ENCODE measurements at places on chromosomes 5 and 9. TPM values are rescaled to one million over a fixed set of nuclear protein-coding genes. Genes with fewer than 3 reads are reported as not detected.

- no peaks in the 10 kb centered on the region for H3K4me1 ChIP-seq
- H3K27me3 ChIP-seq = no peaks in the 10 kb centered on the region
- no peak overlapping the region for H3K4me3 ChIP-seq
- no peak for DNase-seq
- no peaks in the 10 kb centered on the region for H3K36me3 ChIP-seq
Observed at GRCh38 chr5:138054206-138054605, 21.3 kb upstream of the FAM13B start.

- H3K27me3 ChIP-seq = no peaks in the 10 kb centered on the region
- H3K36me3 ChIP-seq = no peaks in the 10 kb centered on the region
- peaks cover 46% of the 10 kb centered on the region for H3K4me1 ChIP-seq
- H3K4me3 ChIP-seq = peak overlapping the region; percentile 71
Observed at GRCh38 chr9:70412832-70413463, 1.5 kb downstream of the KLF9 start.

DNA sequence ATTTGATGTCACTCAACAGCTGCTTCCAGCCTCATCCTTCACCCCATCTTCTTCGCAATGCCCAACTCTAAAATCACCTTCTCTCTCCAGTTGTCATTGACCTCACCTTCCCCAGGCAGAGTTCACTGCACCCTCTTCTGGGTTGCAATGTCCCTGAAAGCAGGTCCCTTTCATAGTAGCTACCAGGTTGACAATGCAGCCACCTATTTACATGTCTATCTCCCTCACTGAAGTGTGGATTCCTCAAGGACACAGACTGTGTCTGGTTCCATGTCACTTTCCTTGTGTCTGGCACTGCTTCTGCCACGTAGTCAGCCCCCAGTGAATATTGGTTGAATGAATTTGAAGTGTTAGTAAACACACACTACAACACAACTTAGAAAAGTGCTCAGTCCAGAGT is 445.5 kb upstream of the WWC1 start:
- no peak overlapping the region for H3K4me3 ChIP-seq
- H3K36me3 ChIP-seq = no peaks in the 10 kb centered on the region
- no peak overlapping the region for H3K27ac ChIP-seq
- DNase-seq = no peak

DNA sequence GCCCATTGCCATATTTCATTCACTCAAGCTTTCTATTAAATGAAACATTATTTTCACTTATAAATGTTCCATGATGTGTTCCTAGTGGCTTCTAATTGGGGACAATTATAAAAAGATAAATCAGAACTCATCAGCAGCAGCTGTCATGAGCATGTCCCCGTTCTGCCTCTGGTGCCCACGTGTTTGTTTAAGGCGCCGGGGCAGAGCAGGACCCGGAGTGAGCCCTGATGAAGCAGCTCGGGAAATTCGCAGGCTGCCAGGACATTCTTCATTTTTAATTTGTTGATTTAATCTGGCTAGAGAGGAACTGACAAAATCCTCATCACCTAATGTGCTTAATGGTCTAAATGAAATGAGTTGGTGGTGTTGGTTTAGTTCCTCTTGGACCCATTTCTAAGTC is 475.0 kb downstream of the CTNND2 start:
- no peaks in the 10 kb centered on the region for H3K36me3 ChIP-seq
- H3K4me1 ChIP-seq = no peaks in the 10 kb centered on the region
- no peak overlapping the region for H3K27ac ChIP-seq
- H3K4me3 ChIP-seq = no peak overlapping the region
- no peaks in the 10 kb centered on the region for H3K27me3 ChIP-seq
- no peak for DNase-seq

DNA sequence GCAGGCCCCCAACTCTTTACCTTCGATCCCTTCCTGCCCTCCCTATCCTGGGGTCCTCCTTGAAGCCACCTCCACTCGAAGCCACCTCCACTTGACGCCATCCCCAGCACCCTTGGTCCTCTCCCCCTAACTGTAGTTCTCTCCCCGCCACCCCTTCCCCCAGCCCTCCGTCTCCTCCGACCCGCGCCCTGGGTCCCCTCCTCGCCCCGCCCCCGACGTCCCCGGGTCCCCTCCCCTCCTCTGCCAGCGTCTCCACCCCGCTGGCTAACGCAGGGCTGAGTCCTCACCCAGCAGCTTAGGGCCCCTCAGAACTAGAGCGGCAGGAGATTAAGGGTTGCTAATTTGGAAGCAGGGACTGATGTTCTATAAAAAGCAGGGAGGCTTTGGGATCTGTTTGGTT is 30.6 kb upstream of the ANKRD33B start:
- H3K27me3 ChIP-seq = no peaks in the 10 kb centered on the region
- DNase-seq = no peak
- no peak overlapping the region for H3K27ac ChIP-seq
- no peak overlapping the region for H3K4me3 ChIP-seq

- no peaks in the 10 kb centered on the region for H3K27me3 ChIP-seq
- H3K4me1 ChIP-seq = no peaks in the 10 kb centered on the region
- DNase-seq = no peak
- peaks cover 25% of the 10 kb centered on the region for H3K36me3 ChIP-seq
- no peak overlapping the region for H3K27ac ChIP-seq
Observed at GRCh38 chr9:134028575-134029247, 3.4 kb downstream of the BRD3OS start.

GRCh38 chr5:73327908-73328455 is 120.6 kb downstream of the FOXD1 start:
- H3K4me1 ChIP-seq = no peaks in the 10 kb centered on the region
- no peaks in the 10 kb centered on the region for H3K36me3 ChIP-seq
- no peaks in the 10 kb centered on the region for H3K27me3 ChIP-seq
- no peak for DNase-seq
- no peak overlapping the region for H3K27ac ChIP-seq
- no peak overlapping the region for H3K4me3 ChIP-seq

DNA sequence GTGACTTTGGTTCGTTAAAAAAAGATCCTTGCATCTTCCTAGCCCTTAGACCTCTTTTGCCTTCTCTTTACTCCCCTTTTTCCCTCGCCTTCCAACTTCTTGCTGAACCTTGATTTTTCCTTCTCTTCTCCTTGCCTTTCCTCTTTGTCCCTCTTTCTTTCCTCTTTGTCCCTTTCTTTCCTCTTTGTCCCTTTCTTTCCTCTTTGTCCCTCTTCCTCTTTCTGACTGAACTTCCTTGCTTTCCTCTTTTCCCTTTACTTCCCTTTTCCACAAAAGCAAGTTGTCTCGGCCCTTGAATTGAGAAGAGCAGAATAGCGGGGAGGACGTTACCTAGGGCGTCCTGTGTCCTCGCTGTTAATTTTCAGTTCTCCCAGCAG is 1.4 kb upstream of the MLLT3 start:
- H3K4me3 ChIP-seq = peak overlapping the region; percentile 96
- H3K27ac ChIP-seq = peak overlapping the region; percentile 95
- no peaks in the 10 kb centered on the region for H3K27me3 ChIP-seq
- DNase-seq = no peak
- no peaks in the 10 kb centered on the region for H3K36me3 ChIP-seq

DNA sequence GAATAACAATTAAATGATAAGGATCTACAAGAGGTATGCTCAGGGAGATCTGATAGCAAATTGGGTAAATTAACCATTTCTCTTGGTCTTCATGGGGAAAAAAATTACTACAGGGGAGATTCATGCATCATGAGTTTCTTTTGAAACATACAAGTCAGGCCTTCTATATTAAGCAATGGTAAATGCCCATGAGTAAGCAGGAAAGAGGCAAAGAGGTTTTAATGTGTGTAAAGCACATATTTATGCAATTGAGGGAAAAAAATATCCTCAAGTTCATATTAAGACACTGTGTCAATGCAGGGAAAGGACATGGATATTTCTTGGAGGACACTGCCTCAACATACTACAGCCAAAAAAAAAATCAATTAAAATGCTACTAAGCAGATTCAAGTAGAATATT is 73.4 kb upstream of the NR4A3 start:
- no peak for DNase-seq
- no peaks in the 10 kb centered on the region for H3K36me3 ChIP-seq
- no peaks in the 10 kb centered on the region for H3K4me1 ChIP-seq
- H3K27me3 ChIP-seq = no peaks in the 10 kb centered on the region
- H3K27ac ChIP-seq = no peak overlapping the region
- no peak overlapping the region for H3K4me3 ChIP-seq

DNA sequence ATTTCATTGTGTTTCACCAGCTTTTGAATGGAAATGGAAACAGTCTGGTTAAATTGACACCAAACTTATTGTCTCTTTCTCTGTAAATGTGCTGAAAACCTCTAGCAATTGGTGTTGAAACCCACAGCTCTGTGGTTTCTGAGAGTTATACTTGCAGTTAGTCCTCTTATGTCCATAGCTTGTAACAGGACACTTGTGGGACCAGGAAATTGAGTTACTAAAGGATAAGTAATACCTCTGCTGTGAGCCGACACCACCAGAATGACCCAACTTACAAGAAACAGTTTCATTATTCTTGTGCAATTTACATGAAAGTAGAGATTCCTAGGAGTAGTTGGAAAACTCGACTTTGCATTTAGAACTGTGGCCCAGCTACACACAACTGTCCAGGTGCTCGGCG is 191.5 kb downstream of the CFAP90 start:
- no peak overlapping the region for H3K27ac ChIP-seq
- no peaks in the 10 kb centered on the region for H3K27me3 ChIP-seq
- H3K4me3 ChIP-seq = no peak overlapping the region
- H3K36me3 ChIP-seq = no peaks in the 10 kb centered on the region
- no peak for DNase-seq

- H3K4me3 ChIP-seq = no peak overlapping the region
- DNase-seq = no peak
- H3K27ac ChIP-seq = no peak overlapping the region
- H3K4me1 ChIP-seq = no peaks in the 10 kb centered on the region
- no peaks in the 10 kb centered on the region for H3K27me3 ChIP-seq
- no peaks in the 10 kb centered on the region for H3K36me3 ChIP-seq
Observed at GRCh38 chr9:76323490-76323889, 70.7 kb downstream of the RFK start.

GRCh38 chr5:180353048-180353979 is at the start of gene GFPT2:
TSS of gene GFPT2 (minus strand) at chr5:180353336. CDS start at chr5:180353217, 119 bp downstream.
- H3K4me1 ChIP-seq = peaks cover 33% of the 10 kb centered on the region
- H3K27ac ChIP-seq = peak within 1 kb of the TSS; percentile 68
- DNase-seq = peak; percentile 87
- peak within 1 kb of the TSS; percentile 64 for H3K4me3 ChIP-seq

DNA sequence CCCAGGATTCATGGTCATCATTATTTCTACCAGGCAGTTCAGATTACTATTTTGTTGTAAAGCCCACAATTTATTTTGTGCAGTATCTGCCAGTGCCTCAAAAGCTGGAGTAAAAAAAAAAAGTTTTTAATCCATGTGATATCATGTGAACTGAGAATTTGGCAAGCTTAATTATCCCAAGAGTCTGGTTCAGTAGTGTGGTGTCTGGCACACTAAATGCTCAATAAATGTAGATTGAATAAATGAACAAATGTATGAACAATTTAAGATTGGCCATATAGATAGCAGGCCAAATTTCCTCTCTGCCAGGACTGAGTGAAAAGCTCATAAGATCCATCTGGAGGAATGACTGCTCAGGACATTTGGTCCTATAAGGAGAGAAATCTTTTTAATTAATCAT is 533.0 kb downstream of the TLE1 start:
- H3K4me1 ChIP-seq = no peaks in the 10 kb centered on the region
- no peak for DNase-seq
- H3K27ac ChIP-seq = no peak overlapping the region
- no peak overlapping the region for H3K4me3 ChIP-seq

GRCh38 chr9:69046723-69047122 is 11.2 kb downstream of the FXN start:
- H3K27ac ChIP-seq = no peak overlapping the region
- H3K27me3 ChIP-seq = no peaks in the 10 kb centered on the region
- no peaks in the 10 kb centered on the region for H3K4me1 ChIP-seq
- no peak for DNase-seq

GRCh38 chr9:121026768-121027167 is 23.3 kb downstream of the C5 start:
- no peak for DNase-seq
- no peaks in the 10 kb centered on the region for H3K27me3 ChIP-seq
- H3K27ac ChIP-seq = no peak overlapping the region
- H3K36me3 ChIP-seq = no peaks in the 10 kb centered on the region
- H3K4me3 ChIP-seq = no peak overlapping the region
- no peaks in the 10 kb centered on the region for H3K4me1 ChIP-seq

GRCh38 chr5:15283076-15283475 is 216.9 kb upstream of the FBXL7 start:
- no peaks in the 10 kb centered on the region for H3K36me3 ChIP-seq
- no peaks in the 10 kb centered on the region for H3K4me1 ChIP-seq
- DNase-seq = no peak
- no peaks in the 10 kb centered on the region for H3K27me3 ChIP-seq

DNA sequence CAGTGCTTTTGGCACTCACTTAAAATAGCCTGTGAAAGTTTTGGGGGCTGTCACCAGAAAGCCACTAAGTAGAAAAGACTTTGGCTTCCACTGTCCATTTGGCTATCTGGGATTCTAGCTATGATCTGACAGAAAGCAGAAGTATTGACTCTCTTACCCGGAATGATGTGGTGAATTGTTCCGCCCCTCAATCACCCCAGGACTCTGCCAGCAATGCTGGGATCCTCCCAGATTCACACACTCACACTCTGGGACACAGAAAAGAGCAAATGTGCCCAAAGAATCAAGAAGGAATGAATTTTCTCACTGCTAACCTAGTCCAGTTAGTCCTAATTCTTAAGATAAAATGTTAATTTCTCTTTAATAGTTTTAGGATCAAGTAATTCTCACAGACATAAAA is 576.9 kb downstream of the BNC2 start:
- no peaks in the 10 kb centered on the region for H3K4me1 ChIP-seq
- no peak for DNase-seq
- H3K27me3 ChIP-seq = no peaks in the 10 kb centered on the region

DNA sequence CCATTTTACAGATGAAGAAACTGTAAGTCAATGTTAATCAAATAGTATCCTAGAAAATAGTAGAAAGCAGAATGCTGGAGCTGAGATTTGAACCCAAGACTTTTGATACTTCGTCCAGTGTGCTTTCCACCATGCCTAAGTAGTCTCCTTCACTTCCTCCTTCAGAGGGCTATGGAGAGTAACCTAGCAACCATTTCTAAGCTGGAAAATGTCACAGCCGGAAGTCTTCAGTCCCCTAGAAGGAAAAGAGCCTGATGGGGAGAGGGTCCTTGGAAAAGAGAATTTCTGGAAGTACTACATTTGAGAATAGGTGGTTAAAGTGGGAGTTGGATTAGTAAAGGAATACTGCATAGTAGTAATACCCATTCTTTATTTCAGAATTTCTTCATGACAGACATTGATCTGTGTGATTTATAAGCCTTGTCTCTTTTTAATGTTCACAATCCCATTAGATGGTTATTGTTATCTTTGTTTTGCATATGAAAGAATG is 32.7 kb downstream of the PCDHAC2 start:
- no peak overlapping the region for H3K27ac ChIP-seq
- H3K27me3 ChIP-seq = no peaks in the 10 kb centered on the region
- no peaks in the 10 kb centered on the region for H3K36me3 ChIP-seq
- DNase-seq = no peak

SYK gene
- total RNA-seq = 6.3 TPM

SLC6A19 gene
- total RNA-seq = not detected

PRR16 gene
- 6.3 TPM for total RNA-seq

CIZ1 gene
- 41.6 TPM for total RNA-seq

RORB gene
- total RNA-seq = 2.4 TPM

CDKN2A gene
- 1.3 TPM for total RNA-seq
